Bronchial epithelial cell (primary cell): ENCODE measurements at places on chromosomes 1 and 21.
A peak's percentile ranks its signal among the peaks of the same experiment; 100 is the strongest.

DNA sequence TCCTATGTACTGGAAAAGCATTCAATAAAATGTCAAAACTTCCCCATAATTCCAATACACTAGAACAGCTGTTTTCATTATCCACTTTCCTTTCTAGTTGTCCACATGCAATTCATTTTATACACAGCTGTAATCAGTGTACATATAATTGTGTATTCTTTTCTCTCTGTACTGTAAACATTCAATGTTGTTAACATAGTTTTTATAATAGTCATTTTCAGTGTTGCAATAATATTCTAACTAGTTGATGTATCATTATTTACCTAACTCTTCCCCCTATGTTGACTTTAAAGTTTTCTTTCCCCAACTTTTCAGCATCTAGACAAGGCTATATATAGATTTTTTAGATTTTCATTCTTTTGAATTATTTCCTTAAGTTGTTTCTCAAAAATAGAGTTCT lies 44.4 kb downstream of the DIPK1A start:
- peak; percentile 84 for DNase-seq

GRCh38 chr1:147772570-147772969 lies 12.2 kb upstream of the GJA5 start:
- no peak for DNase-seq

- no peak for DNase-seq
Observed at GRCh38 chr1:7454895-7455784, 316.0 kb upstream of the VAMP3 start.

DNA sequence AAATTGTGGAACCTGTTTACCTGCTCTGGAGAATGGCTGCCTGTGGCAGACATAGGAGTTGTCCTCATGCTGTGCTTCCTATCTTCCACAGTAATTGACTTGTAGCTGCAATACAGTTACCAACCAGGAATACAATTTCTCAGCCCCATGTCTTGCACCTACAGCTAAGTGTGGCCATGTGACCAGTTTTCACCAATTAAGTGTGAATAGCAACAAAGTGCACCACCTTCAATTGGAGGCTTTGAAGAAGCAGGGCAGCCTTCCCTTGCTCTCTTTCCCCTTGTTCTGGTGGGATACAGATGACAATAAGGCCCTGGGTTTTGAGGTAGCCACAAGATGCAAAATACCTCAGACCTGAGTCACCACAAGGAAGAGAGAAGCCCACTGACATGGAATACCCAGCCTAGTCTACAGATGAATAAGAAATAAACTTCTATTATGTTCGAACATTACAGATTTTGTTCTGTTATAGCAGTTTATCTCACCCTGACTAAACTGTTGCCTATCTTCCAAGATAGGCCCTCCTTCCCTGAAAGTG lies 70.2 kb upstream of the S1PR1 start:
- no peak for DNase-seq
